ENCODE measurements at places on chromosomes 7 and 10.

GRCh38 chr10:12500381-12501303 is 151.3 kb downstream of the CAMK1D start:
- DNase-seq, result peak; percentile 58

DNA sequence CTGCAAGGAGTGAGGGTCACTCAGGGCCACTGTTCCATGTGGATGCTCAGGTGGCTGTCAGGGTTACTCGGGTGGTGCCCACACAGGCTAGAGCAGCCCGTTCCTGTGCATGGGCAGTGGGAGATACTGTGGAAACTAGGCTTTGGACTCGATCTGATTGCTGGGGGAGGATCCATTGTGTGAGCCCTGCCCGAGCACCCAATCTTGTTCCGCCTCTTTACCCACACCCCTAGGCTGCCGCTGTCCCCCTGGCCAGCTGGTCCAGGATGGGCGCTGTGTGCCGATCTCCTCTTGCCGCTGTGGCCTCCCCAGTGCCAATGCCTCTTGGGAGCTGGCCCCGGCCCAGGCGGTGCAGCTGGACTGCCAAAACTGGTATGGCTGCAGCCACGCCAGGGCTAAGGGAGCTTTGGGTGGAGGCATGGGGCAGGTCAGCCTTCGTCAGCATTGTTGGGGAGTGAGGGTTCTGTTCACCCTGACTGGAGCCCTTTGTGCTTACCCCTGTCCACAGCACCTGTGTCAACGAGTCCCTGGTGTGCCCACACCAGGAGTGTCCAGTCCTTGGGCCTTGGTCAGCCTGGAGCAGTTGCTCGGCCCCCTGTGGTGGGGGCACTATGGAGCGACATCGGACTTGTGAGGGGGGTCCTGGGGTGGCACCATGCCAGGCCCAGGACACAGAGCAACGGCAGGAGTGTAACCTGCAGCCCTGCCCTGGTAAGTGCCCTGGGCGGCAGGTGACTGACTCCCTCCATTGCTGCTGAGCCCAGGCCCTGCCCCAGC is 12.4 kb upstream of the ZNF862 start:
- DNase-seq, result no peak

- DNase-seq, result no peak
These were observed 67.7 kb downstream of the FGFR2 start for GRCh38 chr10:121530481-121531075.

DNA sequence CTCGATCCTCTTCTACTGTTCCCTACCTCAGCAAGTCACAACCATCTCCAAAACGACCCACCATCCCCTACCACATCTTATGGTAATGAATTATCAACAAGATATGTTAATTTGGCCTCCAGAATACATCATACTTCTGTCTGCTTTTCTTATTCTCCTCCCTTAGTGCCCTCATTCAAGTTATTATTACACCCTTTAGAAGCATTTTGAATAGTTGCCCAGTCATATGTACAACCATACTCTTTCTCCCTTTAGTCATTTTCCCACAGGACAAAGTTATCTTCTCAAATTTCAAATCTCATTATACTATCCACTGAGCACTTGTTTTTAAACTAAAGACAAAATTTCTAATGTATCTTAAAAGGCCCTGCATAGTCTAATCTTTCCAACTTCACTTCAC is 71.0 kb downstream of the GNAT3 start:
- peak; percentile 34 for DNase-seq

GRCh38 chr7:69002416-69002815 is 595.9 kb upstream of the AUTS2 start:
- no peak for DNase-seq

DNA sequence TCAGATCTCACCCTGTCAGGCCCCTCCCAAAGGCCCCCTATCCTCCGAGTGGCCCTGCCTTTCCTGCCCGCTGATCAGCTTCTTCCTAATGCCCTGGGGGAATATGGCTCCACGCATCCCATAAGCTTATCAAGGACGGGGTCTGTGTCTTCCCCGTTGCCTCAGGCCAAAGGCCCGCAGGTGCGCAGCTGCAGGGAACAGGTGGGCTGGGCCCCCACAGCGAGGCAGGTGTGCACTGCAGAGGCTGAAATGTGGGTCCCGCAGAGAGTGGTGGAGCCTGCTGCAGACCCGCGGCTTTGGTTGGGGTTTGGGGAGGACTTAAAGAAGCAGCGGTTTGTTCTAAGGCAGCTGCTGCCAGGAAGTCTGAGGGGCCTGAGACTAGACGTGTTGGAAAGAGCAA is 220.8 kb upstream of the TCERG1L start:
- DNase-seq, result no peak

- no peak for DNase-seq
These were observed 158.2 kb downstream of the CELF2 start for GRCh38 chr10:11175823-11176243.

DNA sequence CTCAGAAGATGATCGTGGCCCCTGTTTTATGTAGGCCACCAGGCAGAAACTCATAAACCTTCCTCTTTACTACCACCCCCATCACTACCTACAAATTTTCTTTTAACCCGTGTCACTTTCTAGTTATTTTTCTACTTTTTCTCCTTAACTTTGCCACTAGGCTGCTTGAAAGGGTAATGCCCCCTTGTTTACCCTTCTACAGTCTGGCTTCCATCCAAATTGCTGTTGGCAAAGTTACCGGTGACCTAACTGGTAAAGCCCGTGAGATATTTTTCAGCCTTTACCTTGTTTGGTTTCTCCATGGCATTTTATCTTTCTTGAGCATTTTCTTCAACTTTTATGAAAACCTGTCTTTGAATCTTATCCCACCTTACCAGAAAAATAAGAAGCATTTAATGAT is 153.0 kb downstream of the WNT2 start:
- DNase-seq, result no peak

DNA sequence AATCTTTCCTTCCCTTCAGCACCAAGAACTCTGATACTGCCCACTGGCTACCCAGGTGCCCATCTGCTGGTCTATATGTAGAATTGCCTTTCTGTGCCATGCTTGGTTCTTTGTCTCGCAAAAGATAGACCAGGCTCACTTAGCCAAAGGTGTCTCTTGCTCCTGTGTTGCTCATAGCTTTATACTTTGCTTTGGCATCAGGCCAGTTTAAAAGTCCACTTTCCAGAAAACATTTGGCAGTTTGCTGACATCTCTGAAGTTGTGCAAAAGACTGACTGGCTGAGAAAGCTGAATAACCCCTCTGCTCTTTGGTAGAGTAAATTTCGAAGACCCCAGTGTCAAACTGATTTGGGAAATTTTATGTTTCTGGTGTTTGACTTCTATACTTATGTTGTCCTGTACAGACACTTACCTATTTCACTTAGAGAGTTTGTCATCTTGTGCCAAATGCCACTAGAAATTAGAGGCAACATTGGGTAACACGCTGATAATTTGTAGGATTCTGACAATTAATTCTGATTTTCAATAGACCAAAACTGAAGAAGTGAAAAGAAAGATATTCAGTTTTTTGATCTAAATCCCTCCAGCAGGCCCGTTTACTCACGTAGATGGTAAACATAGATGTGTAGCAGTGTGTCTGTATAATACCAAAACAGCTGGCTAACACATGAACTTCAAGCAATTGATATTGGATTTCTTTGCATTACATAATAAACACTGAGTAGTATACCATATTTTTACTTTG is 91.1 kb downstream of the CPED1 start:
- peak; percentile 34 for DNase-seq

GRCh38 chr7:12941512-12941911 is 254.1 kb downstream of the ARL4A start:
- DNase-seq, result no peak

GRCh38 chr7:64992971-64993370 is 2.1 kb upstream of the ZNF117 start:
- no peak for DNase-seq

GRCh38 chr7:49424109-49424508 is 349.3 kb upstream of the VWC2 start:
- DNase-seq, result no peak

- no peak for DNase-seq
These were observed 382.0 kb upstream of the ADARB2 start for GRCh38 chr10:2119316-2119715.

DNA sequence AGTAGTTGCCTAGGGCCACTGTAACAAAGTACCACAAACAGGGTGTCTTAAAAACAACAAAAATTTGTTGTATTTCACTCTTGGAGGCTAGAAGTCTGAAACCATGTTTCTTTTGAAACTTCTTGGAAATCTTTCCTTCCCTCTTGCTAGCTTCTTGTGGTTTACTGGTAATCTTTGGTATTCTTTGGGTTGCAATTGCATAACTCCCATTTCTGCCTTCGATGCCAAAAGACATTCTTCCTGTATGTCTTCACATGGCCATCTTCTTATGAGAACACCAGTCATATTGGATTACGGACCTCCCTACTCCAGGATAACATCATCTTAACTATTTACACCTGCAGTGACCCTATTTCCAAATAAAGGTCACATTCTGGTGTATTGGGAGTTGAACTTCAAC is 357.4 kb downstream of the PPP1R3A start:
- peak; percentile 16 for DNase-seq

DNA sequence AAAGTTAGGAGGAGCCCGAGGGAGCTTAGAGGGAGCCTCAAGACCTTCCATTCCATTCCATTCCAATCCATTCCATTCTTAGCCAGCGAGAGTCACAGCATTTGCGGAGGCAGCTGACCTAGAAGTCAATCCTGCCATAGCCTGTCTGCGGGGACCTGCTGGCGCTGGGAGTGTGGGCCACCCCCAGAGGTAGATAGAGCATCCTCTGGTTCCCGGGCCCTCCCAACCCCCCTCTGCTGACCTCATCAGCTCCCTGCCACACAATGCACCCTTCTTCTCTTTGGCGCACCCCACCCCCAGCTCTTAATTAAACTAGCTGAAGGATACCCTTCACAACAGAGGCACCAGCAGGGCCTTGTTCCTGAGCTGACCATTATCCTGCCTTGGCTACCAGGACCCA is 152.5 kb upstream of the ZMIZ1 start:
- no peak for DNase-seq

- DNase-seq, result no peak
These were observed 53.9 kb downstream of the CUBN start for GRCh38 chr10:17075533-17076359.

DNA sequence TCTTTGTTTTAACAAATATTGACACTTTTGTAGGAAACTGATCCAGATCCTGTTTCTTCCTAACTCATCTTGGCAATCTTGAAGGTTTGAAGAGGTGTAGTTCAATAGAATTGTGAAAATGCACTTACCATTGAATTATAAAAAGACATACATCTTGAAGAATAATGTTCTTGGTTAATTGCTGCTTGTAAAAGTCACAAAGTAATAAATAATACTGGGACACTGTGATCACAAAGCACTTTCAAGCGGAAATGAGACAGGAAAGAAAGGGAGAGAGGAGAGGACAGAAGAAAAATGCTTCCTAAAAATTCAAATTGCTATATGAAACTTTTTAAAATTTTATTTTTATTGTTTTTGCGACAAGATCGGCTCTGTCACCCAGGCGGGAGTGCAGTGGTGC is 15.2 kb upstream of the NFE2L3 start:
- DNase-seq, result no peak

- DNase-seq, result no peak
These were observed 13.6 kb downstream of the ANXA11 start for GRCh38 chr10:80191589-80192270.

GRCh38 chr7:148941598-148942275 is 57.6 kb upstream of the EZH2 start:
- DNase-seq, result peak; percentile 78

- DNase-seq, result peak; percentile 57
These were observed 40.7 kb upstream of the GJD4 start for GRCh38 chr10:35564341-35564968.

GRCh38 chr7:131498237-131498885 is 58.1 kb downstream of the PODXL start:
- peak; percentile 55 for DNase-seq

DNA sequence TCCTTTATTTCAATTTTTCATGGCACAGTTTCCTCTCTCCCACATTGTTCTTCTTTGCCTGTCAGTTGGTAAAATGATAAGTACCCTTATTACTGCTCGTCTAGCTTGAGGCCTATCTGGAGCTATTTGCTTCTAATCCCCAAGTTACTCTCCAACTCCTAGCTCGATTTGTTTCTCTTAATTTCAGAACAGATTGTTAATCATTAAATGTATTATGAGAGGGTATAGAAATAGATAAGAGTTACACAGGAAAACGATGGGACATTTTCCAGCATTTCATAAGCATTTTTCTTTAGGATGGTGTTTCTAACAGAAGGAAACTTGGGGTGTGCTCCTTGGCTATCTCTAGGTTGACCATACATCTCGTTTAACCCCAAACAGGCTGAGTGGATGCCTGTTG is 540.5 kb upstream of the FZD8 start:
- no peak for DNase-seq

DNA sequence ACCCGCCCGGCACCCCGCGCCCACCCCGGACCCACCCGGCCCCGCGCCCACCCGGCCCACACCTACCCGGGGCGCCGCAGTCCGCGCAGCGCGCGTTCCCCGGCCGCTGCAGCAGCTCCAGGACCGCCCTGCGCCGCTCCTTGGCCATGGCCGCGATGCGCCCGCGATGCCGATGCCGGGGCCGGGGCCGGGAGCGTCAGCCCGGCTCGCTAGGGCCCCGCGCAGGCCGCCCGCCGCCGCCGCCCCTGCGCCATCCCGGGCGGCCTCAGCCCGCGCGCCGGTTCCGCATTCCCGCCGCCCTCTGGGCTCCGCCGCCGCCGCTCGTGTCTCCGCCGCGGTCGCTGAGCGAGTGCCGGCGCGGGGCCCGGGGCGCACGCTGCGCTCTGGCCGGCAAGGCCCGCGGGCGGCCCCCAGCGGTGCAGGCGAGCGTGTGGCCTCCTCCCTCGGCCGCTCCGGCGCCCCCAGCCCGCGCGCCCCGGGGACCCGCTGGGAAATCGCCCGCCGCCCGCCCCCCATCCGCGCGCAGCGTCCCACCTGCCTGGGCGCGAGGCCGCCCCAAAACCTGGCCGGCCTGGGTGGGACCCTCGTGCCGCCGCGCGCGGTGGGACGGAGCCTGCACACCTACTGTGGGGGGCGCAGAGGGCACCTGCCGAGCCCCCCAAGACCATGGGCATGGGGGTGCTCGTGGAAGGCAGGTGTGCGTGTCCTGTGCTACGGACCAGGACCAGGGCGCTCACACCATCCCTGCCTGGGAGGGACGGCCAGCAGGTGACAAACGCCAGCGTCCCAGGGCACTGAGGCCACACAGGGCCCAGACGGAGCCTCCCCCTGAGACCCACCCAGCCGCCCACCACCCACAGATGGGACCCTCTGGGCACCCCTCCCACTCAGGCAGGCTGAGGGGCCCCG is at the start of gene ADAP1:
Gene ADAP1, minus strand, starts transcription at position 351 of the 909 bp plus-strand sequence. Its CDS starts 203 bp downstream, at position 148.
- DNase-seq, result peak; percentile 77

- no peak for DNase-seq
These were observed 18.5 kb upstream of the ACBD5 start for GRCh38 chr10:27258838-27259812.
